Mammary microvascular endothelial cell (primary cell): ENCODE measurements at places on chromosomes 5 and 9. TPM values are rescaled to one million over a fixed set of nuclear protein-coding genes. Genes with fewer than 3 reads are reported as not detected.

Gene HEMGN
- total RNA-seq, result not detected in 2 replicates

Gene NMUR2
- not detected in 2 replicates for total RNA-seq

Gene PDLIM4
- total RNA-seq, result 40.4 and 45.8 TPM in 2 replicates

Gene SPARC
- 1,105 and 1,145 TPM in 2 replicates for total RNA-seq

Gene CRB2
- not detected in 2 replicates for total RNA-seq

Gene DAPK1
- total RNA-seq, result 13.8 and 18.7 TPM in 2 replicates

Gene FOXD4L3
- total RNA-seq, result not detected in 2 replicates

Gene PCDHGB1
- 0.44 and 0.60 TPM in 2 replicates for total RNA-seq

Gene CDX1
- not detected in 2 replicates for total RNA-seq

Gene FBXL7
- 14.7 TPM in 2 replicates for total RNA-seq

Gene TMEM8B
- total RNA-seq, result 0.27 and 0.79 TPM in 2 replicates

Gene TERT
- total RNA-seq, result not detected in 2 replicates

Gene COL5A1
- total RNA-seq, result 10.1 and 14.1 TPM in 2 replicates

Gene PFN3
- not detected in 2 replicates for total RNA-seq

Gene SLC4A9
- not detected in 2 replicates for total RNA-seq

Gene CATSPER3
- 0.40 TPM in 1 of 2 replicates, not detected in the other for total RNA-seq

Gene ABL1
- 33.8 and 35.4 TPM in 2 replicates for total RNA-seq

Gene BAAT
- total RNA-seq, result not detected in 2 replicates

Gene LCN2
- not detected in 2 replicates for total RNA-seq

Gene DRD1
- total RNA-seq, result not detected in 2 replicates

Gene SPATA31D4
- not detected in 2 replicates for total RNA-seq

Gene ROPN1L
- 1.4 and 2.5 TPM in 2 replicates for total RNA-seq

Gene OSMR
- 7.3 and 8.2 TPM in 2 replicates for total RNA-seq

Gene MATR3
- 170 and 174 TPM in 2 replicates for total RNA-seq

Gene OR1J2
- total RNA-seq, result not detected in 2 replicates

Gene ZNF454
- total RNA-seq, result 0.47 and 0.74 TPM in 2 replicates

Gene SLC36A3
- total RNA-seq, result not detected in 2 replicates

Gene SLC46A2
- not detected in 2 replicates for total RNA-seq

Gene SPEF2
- 0.34 and 0.60 TPM in 2 replicates for total RNA-seq

Gene PDGFRB
- 0.69 and 1.6 TPM in 2 replicates for total RNA-seq

Gene IFNB1
- total RNA-seq, result 0.13 TPM in 1 of 2 replicates, not detected in the other

Gene RBM27
- 11.6 and 14.3 TPM in 2 replicates for total RNA-seq

Gene COQ4
- 43.8 and 61.7 TPM in 2 replicates for total RNA-seq

Gene CDKN2A
- total RNA-seq, result 40.8 and 43.6 TPM in 2 replicates

Gene CCL19
- not detected in 2 replicates for total RNA-seq

Gene TTC23L
- total RNA-seq, result not detected in 2 replicates

Gene PCDHGB6
- total RNA-seq, result 0.73 and 1.2 TPM in 2 replicates
